ENCODE measurements at places on chromosomes 13 and 19.

GRCh38 chr13:50990818-50991506 lies 81.4 kb downstream of the RNASEH2B start:
- no peak for DNase-seq

- no peak for DNase-seq
These were observed 136.1 kb downstream of the ZDHHC20 start for GRCh38 chr13:21322988-21323387.

DNA sequence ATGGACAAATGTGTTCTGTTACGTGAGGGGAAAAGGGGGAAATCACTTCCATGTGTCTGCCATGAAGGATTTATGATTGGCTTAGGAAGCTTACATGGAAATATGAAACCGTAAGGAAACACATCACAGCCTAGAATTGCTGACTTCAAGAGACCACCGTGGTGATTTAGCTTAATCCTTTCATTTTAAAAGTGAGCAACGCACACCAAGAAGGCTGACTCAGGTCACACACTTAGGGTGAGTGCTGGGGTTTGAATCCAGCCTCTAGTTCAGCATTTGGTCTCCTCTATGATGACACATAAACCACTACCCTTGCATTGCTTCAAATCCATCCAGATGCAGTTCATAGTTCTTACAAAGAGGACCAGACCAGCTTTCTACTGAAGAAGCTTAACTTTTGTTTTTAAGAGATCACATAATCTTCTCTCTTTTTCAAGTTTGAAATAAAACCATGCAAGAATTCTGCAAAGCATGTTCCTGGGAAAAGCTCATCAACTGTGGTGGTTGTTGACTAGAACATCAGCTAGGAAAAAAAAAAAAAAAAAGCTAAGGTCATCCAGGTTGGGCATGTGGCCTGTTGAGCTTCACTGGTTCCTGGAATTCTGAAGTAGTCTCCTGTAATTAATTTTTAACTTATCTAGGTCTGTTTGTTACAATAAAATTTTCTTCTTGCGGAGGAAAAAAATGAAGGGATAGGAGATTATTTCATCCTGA lies 60.2 kb upstream of the KL start:
- DNase-seq = no peak

GRCh38 chr19:51195616-51196015 lies 29.3 kb upstream of the CD33 start:
- DNase-seq = no peak

DNA sequence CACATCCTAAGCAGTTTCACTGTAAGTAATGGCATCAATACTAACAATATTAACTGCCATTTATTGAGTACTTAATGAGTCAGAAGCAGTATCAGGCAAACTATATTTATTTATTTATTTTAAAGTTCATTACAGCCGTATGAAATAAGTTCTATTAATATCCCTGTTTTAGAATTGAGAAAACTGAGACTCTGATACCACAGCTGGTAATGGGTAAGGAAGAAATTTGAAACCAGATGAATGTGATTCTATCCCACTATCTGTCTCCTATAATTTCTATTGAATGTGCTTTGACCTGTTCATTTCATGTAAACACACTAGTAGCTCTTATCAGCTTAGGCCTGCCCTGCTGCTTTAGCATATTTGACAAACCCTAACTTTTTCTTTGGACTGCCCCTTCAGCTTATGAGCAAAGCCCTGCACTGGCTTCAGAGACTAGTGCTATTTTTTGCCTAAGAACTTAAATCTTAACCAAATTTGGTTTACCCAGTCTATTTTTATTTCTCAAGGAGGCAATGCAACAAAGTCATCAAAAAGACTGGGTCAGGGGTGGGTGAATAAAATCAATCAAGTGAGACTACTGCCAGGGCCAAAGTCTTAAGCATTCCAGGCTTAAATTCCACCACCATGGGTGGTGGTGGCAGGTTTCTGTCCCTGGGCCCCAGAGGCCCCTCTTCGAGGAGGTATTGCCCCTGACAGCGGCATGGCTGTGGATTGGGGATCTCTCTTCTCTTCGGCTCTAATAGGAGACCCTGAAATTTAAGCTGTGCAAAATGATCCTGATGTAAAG lies 143.4 kb downstream of the DLEU7 start:
- DNase-seq = no peak

- peak; percentile 83 for DNase-seq
These were observed 616.4 kb downstream of the EFNB2 start for GRCh38 chr13:105918842-105919741.

DNA sequence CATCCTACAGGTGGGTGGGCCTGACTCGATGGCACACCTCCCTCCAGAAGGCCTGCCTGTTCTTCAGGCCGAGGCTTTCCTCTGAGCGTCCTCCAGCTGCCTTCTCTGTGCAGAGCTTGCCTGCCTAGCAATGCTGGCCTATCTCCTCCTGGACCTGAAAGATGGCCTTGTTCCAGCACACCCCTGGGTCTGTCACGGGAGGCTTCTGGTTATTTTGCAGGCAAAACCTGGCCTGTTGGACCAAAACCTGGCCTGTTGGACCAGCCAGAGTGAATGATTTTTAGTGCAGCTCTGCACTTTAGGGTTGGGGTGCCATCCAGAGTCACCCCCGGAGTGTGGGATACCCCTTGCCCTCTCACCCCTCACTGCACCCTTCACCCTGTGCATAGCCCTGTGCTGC lies 128.4 kb downstream of the KATNAL1 start:
- no peak for DNase-seq

DNA sequence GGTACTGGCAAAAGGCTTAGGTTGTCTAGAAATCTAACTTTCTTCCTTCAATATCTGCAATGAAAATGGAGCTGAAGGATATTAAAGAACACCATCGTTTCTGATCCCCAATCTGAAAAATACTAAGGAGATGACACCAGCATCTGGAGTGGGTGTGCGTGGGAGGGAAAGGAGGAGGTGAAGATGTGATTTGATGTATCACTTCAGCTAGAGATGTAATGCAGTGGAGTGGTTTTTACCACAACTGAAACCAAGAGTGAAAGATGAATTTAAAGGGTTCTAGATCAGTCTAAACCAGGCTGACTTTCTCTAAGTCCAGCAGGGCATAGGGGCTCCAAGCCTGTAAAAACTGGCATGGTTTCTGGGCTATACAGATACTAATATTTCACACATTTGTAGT lies 148.4 kb downstream of the AKAP11 start:
- DNase-seq = no peak

DNA sequence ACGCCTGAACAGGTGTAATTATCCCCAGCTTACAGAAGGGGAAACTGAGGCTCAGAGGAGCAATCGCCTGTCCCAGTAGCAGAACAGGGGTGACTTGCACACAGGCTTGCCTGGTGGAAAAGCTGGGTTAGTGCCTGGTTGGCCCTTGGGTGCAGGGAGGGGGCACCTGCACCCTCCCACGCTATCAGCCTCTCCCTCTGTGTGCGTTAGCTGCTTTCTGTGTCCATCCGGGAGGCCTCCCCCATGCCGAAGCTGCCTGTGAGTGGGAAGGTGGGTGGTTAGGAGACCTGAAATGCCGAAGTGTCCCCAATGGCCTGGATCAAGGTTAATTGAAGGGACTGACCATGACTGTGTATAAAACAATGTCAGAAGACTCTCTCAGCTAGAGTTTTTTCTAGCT lies 295.0 kb downstream of the ZNF536 start:
- DNase-seq = no peak

GRCh38 chr19:51607920-51608562 lies 22.2 kb downstream of the SIGLEC5 start:
- DNase-seq = peak; percentile 68

DNA sequence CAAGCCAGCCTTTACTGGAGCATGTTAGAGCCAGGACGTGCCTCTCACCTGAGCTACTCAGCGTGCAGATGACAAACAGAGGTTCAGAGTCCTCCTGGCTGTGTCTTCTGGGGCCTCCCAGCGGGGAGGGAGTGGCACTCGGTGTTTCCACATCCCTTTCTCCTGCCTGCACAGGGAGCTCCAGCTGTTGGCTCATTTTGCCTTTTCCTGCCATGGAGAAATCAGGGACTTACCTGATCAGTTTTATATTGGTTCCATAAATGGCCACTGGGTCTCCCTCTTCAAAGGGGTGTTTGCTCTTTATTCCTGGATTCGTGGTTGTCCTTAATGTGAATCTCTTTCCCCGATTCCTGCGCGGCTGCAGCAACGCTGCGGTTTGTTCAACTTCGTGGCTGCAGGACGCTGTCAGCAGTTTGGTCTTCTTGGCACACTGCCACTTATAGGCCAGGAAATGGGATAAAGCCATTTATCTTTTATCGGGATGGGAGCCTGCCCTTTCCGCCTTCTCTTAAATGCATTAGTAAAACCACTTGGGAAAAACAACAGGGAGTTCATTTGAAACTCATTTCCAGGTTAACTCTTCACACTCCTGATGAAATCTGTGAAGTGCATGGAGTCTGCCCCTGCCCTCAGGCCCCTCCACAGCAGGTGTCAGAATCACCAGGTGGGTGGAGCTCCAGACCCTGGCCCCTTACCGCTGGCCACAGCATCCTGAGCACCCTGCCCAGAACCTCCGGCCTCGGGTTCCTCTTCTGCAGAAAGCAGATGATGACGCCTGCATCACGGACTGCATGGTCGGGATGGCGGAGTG lies 39.8 kb upstream of the MCF2L start:
- peak; percentile 29 for DNase-seq

- DNase-seq = no peak
These were observed 4.3 kb upstream of the SLITRK5 start for GRCh38 chr13:87666831-87667230.

DNA sequence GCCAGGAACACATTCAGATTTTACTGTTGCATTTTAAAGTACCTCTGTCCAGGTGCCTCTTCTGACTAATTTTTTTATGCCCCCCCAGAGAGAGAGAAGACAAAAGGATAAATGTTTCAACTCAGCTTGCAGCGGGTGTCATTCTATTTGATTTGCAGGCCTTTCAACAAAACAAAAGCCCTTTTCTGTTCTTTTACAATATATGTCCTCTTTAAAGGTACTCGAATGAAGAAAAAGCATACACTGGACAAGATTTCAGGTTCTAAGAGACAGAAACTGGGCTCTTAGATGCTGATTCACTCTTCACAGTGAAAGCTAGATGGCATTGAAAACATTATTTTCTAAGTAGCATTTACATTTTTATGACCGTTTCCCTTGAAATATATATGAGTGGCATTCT lies 2.9 kb upstream of the FRY start:
- no peak for DNase-seq

DNA sequence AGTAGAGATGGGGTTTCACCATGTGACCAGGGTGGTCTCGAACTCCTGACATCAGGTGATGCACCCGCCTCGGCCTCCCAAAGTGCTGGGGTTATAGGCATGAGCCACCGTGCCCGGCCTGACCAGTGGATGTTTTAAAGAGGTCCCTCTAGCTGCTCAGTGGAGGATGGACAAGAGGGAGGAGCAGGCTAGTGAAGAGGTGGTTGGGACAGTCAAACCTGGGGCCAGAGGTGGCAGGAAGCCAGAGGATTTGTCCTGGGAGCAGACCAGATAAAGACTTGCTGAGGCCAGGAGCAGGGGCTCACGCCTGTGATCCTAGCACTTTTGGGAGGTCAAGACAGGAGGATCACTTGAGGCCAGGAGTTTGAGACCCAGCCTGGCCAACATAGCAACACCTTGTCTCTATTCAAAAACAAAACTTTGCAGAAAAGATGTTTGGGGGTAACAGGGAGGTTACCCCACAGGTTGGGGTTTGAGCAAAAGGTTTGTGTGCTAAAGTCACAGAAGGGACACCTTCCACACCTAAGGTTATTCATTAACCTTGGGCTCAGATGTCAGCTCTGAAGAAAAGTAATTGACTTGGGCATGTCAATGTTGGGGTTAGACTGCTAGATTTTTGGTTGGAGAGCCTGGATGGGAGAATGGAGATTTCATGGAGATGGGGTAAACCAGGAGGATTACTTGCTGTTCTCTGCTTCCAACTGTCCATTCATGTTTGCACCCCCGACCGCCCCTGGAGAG lies 9.0 kb downstream of the BCAM start:
- no peak for DNase-seq

DNA sequence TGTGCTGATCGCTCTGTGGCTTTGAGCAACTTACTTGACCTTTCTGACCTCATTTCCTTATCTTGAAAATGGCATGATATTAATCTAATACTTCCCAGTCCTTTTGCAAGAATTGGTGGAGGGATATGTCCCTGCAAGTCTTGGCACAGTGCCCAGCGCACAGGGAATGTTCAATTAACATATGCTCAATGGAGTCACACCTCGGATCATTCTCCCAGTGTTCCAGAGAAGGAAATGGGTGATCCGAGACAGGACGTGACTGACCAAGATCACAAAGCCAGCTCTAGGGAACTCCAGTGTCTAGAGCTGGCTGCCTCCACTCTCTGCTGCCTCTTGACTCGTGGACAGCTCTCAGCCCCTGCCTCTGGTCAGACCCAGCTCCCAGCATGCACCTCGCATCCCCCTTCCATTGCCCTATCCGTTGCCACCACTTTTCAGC lies 3.6 kb downstream of the CDC42EP5 start:
- DNase-seq = no peak

- DNase-seq = no peak
These were observed 493 bp downstream of the YIPF2 start for GRCh38 chr19:10927730-10928562.

- peak; percentile 75 for DNase-seq
These were observed 53.2 kb upstream of the EEF1AKMT1 start for GRCh38 chr13:20826843-20827560.

- DNase-seq = no peak
These were observed 6.5 kb upstream of the TNFSF9 start for GRCh38 chr19:6524311-6524710.

GRCh38 chr13:28058866-28059613 lies 41.3 kb downstream of the FLT3 start:
- DNase-seq = peak; percentile 15

GRCh38 chr19:37926255-37926654 lies 19.2 kb downstream of the SIPA1L3 start:
- DNase-seq = no peak

DNA sequence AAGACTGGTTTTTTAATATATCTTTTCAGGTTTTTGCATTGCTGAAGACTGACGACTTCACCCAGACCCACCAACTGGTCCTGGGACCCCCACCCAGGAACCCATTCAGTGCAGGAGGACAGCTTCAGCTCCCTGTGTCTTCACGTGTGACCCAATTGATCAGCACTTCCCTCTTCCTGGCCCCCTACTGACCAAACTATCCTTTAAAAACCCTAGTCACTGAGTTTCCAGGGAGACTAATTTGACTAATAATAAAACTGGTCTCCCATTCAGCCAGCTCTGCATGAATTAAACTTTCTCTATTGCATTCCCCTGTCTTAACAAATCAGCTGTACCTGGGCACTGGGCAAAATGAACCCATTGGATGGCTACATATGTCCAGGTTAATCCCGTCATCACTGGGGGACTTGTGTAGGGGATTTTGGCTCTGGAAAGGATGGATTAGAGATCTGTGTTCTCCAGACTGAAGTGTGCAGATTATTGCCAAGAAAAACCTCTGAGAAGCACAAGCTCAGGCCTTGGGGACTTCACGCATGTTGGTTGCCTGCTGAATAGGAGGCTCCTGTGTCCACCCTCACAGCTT lies 16.3 kb upstream of the PARP4 start:
- no peak for DNase-seq

DNA sequence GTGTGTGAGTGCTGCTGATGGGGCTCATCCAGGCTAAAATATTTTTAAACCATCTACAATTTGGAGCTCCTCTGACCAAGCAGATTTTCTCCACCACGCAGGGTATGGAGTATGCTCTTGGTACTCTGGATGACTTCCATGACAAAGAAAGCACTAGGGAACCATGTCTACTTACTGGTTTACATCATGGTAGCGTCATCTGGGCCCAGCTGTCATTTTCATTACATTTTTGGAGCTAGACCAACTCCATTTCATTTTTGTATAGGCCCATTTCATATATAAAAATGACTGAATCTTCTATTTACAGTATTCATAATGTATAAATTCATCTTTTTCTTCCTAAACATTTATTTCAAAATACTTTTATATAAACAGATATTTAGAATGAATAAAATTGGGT lies 184.4 kb downstream of the DNAJC3 start:
- DNase-seq = no peak
